ENCODE measurements at places on chromosomes 11 and 22.

DNA sequence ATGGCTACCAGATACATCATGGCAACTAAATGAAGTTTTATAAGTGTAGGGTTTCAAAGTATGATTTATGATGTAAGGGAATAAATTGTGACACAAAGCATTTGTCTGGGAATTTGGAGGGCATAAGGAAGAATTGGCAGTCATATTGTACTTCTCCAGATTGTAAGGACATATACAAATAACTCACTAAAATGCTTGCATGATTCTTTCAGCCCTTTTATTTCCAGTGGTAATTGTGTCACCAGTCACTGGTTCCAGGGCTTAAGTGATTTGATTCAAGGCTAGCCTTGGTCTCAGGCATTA lies 299.4 kb upstream of the ANO5 start:
- DNase-seq: no peak

DNA sequence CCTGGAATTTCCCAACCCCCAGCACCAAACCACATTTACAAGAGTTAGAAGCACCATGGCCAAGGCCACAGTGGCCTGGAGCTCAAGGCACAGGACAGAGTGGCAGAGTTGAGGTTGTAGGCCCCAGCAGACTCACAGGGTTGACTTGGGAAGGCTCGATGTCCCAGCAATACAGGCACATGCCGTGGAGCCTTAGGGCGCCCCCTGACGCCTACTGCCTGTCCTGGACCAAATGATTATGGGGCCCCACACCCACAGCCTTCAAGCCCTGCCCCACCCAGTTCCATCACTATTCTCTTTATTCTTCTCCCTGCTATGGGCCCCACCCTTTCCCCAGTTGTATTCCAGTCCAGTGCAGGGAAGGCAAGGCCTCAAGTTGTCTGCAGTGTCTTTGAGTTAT lies at the start of gene CCDC179:
CCDC179 (minus strand) TSS at position 234 of the 400 bp plus-strand sequence; CDS start at position 181, 53 bp downstream.
- DNase-seq: no peak

- peak; percentile 46 for DNase-seq
These were observed 101.9 kb downstream of the MRTFA start for GRCh38 chr22:40534379-40535188.

GRCh38 chr11:114317787-114318137 lies 21.6 kb downstream of the NNMT start:
- peak; percentile 40 for DNase-seq

- DNase-seq: peak; percentile 63
These were observed 98.3 kb upstream of the CHRM4 start for GRCh38 chr11:46489656-46490560.

DNA sequence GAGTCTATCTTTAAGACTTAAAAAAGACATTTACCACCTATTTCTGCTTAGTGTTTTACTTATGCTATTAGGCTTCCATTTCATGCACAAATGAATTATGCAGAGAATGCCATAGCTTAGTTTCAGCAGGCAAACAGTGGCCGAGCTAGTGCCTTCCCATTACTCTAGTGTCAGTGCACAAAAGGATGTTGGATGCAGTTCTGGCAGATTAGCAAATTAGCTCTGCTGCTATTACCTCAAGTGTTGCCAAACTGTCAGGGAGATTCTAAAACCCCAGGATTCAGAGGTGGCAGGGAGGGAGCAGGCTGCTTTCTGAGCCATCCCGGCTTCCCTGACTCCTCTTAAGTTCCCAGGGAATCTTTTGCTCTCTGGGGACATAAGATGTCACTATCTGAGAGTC lies 209.4 kb upstream of the NCAM1 start:
- no peak for DNase-seq

DNA sequence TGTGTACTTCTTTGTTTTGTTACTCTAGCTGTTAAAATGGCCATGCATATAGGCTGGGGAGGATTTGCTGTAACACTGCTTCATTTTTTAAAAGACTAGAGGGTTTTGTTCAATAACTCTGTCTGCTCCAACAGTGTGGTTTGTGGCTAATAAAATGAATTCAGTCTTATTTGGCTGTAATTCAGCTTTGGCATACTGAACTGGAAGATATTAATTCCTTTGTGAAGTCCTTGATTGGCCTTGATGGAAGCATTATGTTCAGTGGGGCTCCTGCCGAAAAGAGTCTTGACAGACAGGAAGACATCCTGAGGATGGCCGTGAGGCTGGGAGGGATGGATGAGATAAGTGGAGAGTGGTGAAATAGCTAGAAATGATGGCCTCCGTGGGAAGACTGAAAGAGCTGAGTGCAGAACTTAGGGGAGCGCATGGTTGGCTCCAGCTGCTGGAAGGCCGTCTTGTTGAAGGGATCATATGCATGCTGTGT lies 44.8 kb upstream of the MYO18B start:
- no peak for DNase-seq

- no peak for DNase-seq
These were observed 83.5 kb upstream of the EIF3D start for GRCh38 chr22:36612458-36612857.

- no peak for DNase-seq
These were observed 260.0 kb downstream of the FAT3 start for GRCh38 chr11:92484570-92484969.

GRCh38 chr22:49266561-49267519 lies 560.8 kb downstream of the BRD1 start:
- DNase-seq: no peak

- no peak for DNase-seq
These were observed 104.7 kb downstream of the ETS1 start for GRCh38 chr11:128482512-128483191.

- DNase-seq: no peak
These were observed 4.2 kb downstream of the IL17REL start for GRCh38 chr22:50008151-50009040.

DNA sequence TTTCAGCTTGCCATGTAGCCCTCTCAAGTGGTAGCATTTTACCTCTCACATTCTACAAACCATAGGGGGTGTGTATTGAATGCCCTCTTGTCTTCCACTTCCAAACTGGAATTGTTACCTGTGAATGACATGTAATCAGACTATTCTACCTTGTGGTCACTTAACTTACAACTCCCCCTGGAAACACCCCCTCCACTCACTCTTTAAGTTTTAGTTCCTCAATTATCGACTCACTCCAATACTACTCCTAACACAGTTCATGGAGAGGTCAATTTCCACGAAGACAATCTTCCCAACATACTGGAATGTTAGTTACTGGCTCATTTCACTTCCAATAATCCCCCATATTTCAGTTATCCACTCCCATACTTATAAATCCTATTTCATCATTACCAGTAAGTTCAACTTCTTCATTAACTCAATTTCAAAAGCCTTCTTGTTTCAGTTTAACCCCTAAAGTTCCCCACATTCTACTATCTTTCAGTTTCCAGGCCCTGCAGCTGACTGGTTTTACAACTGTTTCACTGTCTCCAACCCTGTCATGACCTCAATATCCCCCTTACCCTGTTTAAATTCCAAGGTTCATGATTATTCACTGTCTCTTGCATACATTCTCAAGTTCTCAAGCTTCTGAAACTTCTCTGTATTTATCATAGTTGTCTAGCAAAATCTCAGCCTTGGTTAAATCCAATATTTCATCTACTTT lies 92.5 kb downstream of the C11orf87 start:
- no peak for DNase-seq

DNA sequence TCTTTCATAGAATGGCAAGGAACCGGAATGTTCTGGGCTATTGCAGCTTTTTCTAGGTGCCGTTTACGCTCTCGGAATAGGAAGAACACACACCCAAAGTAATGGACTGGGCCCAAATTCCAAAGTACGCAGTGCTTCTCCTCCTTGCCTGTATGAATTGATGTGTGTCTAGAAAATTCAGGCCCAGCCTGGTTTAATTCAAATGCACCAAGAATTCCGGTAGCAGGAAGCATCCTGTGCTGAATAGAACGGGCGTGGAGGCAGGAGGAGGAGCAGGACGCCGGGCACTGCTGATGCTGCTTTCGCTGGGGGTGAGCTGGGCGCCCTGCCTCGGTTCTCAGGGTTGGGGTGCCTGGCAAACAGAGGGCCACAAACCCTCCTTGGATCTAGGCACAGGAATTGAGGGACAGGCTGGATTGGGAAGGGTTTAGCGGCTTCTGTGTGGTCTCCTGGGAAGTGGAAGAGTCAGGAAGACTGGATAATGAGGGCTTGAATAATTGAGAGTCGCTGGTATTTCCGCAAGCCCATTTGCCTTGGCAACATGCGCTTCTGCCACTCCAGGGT lies 2.0 kb downstream of the PARVB start:
- DNase-seq: no peak

DNA sequence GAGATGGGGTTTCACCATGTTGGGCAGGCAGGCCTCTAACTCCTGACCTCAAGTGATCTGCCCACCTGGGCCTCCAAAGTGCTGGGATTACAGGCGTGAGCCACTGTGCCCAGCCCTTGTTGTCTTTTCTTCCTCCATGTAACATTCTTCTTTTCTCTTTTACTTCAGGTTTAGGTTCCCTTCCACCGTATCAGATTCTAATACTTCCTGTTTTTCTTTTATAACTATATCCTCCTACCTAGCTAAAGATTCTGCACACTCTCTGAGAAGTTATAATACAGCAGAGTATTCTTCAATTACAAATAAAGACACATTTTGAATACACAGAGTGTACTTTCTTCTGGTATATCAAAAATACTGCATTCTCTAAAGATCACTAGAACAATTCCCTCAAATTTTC lies 33.2 kb upstream of the GAB2 start:
- DNase-seq: no peak

GRCh38 chr11:35111161-35112055 lies 27.6 kb upstream of the CD44 start:
- peak; percentile 94 for DNase-seq

DNA sequence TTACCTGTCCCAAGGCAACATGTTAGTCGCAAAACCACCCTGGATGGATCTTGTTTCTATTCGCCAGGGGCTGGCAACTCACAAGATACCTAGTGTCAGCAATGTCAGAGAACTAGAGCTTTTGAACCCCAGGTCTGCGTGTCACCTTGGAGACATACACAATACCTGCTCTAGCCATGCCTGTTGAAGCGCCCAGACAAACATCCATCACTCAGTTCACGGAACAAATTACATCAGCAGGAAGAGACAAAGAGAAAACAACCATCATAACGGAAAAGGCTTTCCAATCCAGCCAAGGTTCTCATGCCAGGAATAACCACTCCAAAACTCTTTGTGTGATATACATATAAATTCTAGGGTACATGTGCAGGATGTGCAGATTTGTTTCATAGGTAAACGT lies 2.2 kb downstream of the CD59 start:
- no peak for DNase-seq

DNA sequence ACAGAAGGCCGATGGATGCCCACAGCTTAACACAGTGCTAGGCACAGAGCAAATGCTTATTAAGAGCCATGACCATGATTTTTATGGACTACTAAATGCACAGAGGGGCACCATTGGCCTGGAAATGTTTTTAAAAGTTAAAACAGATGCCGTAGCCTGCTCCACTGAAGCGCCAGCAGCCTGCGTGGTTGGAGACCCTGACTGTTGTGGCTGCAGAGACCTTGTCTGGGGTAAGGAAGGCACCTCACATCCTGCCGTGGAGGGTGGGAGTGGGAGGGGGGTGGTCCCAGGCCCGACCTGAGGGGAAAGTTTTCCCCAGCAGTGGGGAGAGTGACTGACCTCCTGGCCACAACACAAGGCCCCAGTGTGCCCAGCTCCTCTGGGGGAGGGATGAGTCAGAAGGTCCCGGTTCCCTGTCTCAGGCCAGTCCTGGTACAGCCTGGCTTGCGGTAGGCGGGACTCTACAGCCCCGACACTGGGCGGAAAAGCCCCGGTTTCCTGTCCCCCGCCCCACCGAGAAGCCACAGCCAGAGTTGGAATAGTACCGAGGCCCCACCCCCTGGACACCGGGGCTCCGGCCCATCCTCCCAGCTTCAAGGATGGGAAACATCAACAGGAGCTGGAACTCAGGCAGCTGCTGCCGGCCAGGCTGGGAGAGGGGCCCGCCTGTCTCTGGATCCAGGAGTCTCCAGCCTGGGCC lies 7.0 kb downstream of the CHST1 start:
- DNase-seq: no peak

All from epithelial cell of esophagus (primary cell).